ENCODE measurements at places on chromosomes 2 and 18.

DNA sequence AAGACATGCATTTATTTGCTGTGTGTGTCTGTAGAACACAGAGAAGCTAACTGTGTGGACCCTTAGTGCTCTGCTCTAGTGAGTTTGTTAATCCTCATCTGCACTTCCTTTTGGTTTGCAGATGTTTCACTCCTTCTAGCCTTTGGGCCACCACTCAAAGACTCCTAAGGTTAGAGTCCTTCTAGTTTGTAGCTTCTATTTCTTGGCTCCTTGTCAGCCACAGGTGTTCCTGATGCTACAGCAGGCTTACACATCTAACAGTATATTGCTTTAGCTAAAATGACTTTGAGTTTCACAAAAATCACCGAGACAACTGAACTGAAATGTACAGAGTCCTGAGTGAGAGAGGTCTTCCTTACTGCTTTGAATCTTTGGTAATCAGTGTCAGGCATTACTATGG, 551.4 kb downstream of the NRXN1 start:
- no peak for DNase-seq

- DNase-seq: no peak
These were observed 1889.3 kb upstream of the CELF4 start for GRCh38 chr18:39454866-39455265.

GRCh38 chr2:2101924-2102323, 229.2 kb downstream of the MYT1L start:
- no peak for DNase-seq

DNA sequence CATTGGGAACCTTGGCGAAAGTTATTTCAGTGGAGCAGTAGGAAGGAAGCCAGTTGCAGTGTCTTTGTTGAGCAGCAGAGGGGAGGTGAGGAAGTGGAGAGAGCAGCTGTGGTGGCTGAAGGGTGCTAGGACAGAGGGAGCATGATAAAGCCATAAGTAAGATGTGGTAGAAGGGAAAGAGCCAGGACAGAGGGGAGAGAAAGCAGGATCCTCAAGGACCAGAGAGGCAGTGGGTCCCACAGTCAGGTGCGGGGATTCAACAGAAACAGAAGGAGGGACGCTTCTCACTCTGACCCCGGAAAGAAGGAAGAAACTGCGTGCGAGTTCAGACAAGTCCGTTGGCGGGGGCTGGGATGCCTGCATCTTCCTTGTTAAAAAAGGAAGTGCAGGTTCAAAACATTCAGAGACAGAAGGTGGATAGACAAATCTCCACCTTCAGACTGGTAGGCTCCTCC, at the start of gene CXCR2:
CXCR2 (plus strand) TSS at position 403 of the 455 bp plus-strand sequence. CDS start 8,774 bp downstream, outside the sequence.
- DNase-seq: no peak

DNA sequence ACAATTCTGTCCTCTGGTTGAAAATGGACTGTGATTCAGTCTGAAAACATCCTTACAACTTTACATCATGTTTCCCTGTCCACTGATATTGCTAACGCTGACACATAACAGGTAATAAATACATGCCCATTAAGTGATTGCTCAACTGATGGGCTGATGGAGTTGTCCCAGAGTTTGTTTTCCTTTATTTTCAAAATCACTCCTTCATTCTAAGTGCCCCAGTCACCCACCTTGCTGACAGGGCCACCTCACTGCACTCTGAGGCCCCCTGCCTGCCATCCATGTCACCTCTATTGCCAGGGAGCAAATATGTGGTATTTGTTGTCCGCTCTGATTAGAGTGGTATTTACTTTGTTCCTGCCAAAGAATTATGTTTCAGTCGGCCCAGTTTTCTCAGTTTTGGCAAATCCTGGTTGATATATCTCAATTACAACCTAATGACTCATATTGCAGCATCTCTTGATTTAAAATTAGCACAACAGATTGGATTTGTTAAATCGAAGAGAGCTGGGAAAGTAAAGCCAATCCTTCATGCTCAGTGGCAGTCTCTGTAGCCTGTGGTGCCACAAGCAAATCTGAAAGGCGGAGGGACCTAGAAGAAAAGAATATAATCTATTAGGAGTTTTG, 105.1 kb downstream of the RDH14 start:
- no peak for DNase-seq

DNA sequence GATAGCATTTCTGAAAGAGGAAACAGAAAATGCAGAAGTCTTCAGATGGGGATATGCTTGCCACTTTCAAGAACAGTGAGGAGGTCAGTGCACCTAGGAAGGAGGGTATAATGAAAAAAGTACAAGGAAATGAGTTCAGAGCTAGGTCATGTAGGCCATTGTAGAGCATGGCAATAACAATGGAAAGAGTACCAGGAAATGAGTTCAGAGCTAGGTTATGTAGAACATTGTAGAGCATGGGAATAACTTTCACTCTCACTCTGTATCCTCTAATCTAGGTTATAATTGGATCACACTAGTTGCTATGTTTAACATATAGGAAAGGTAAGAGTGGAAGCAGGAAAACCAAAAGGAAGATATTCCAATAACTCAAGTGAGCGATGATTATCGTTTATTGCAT, 12.3 kb downstream of the SCG2 start:
- no peak for DNase-seq

DNA sequence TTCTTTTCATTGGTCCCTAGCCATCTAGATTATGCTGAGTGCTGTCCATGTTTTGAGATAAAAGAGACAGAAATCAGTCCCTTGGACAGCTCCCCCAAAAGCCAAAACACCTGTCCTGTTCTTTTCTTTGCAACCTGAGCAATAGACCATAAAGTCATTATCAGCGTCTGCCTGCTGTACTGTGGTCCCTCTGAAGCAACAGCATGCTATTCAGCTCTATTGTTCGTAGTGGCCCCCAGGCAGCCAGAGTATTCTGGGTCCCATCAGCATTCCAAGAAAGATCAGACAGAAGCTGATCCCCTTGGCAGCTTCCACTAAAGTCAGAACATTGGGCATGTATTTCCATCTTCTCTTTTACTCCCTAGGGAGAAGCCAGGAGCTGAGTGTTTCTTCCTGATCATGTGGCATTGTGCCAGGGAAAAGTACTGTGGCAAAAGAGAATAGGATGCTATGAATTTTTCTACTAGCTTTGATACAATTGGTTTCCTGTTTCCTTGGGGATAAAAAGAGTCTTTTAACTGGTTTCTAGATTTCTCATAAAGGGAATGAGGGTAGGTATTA, 33.6 kb upstream of the ZSWIM2 start:
- no peak for DNase-seq

- no peak for DNase-seq
These were observed 320.5 kb downstream of the FSIP2 start for GRCh38 chr2:186059096-186059495.

GRCh38 chr18:28080876-28081300, 96.0 kb downstream of the CDH2 start:
- no peak for DNase-seq

- DNase-seq: no peak
These were observed 934.1 kb upstream of the KLHL29 start for GRCh38 chr2:22450831-22451230.

- no peak for DNase-seq
These were observed 18.9 kb downstream of the GPR35 start for GRCh38 chr2:240644171-240644651.

GRCh38 chr2:197433780-197434438, 919 bp downstream of the SF3B1 start:
- DNase-seq: no peak

DNA sequence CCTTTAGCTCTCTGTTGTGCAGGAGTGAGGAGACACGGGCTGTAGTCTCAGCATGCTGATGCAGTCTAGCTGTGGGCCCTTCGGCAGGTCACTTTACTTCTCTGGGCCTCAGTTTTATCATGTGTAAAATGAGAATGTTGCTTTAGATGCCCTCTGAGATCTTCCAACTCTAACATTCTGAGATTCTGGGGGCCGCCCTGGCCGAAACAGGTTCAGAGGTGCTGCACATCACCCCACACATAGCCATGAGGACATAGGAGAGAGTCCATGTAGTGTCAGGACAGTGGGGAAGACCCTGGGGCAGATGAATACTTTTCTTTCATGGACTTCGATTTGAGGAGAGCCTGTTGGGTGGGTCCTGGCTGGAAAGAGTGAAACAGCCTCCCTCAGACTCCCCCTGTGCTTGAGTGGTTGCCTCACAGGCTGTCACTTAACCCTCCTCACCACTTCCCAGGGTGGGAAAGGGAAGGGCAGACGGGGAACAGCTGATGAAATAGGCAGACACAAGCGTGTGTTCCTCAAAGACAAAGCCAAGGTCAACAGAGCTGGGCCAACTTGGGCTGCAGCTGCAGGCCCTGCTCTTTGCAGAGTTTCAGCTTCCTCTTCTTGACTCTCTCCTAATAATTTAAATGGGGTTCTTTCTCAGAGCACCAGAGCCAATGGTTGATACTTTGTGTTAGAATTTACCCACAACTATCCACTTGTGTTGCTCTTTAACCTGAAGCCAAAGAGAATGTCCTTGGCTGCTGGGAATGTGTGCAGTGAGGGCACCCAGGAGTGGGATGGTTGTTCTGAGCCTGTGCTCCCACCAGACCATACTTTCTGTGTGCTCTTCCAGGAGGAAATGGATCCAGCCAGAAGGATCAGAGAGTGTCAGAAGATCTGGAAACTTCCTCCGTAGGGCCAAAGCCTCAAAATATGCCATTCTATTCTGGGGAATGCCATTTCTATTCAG, 14.7 kb upstream of the MRPL33 start:
- no peak for DNase-seq

DNA sequence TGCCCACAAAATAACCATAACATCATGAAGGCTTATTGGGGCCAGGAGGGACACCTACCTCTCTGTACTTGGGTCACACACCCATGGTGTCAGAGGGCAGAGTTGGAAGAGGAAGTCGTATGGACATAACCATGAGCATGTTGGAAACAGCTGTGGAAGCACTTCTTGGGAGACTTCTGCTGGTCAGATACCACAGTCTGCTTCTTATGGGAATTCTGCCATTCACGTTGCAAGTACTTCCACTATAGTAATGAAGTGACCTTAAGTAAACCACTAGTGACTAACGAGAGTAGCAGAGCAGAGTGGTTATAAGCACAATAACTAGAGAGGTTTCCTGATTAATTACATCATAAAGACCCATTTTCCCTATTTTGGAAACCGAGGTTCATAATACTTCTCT, 61.1 kb upstream of the TFPI start:
- no peak for DNase-seq

DNA sequence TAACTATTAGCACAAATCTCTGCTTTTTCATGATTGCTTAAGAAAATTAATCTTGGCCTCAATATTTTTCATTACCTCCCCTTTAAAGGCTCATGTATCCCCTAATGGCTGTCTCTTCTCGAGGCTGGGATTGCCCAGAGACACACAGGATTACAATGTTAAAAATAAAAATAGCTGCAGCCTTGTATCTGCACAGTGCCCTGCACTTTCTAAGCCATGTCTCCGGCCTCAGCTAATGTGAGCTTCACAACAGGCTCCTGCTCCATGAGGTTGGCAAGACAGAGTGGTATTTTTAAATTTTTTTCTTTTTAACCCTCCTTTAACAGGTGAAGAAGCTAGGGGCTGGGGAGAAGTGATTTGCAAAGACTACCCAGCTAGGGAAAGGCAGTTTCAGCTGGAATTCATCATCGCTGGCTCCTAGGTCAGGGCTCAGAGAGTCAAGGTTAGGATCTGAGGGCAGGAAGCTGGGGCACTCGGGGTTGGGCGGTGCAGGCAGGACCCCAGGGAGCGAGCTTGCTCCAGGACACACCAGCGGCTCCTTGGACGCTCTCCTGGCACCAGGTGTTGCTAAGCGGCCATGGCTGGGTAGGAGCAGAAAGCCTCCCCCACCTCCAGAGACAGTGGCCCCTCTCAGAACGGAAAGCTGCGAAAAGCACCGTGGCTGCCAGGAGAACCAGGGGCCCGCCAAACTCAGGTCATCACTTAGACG, 135.6 kb downstream of the SMAD2 start:
- DNase-seq: no peak

All from activated T-helper 1 cell treated with anti-CD3 and anti-CD28 coated beads, Interleukin-2, amount 50 U/mL, for 16 hours (primary cell).